ENCODE measurements at places on chromosomes 11 and 22.

- DNase-seq: no peak
Observed at GRCh38 chr11:73902303-73902702, 25.5 kb downstream of the PAAF1 start.

- DNase-seq: peak; percentile 29
Observed at GRCh38 chr11:111422494-111423249, 43.6 kb upstream of the POU2AF1 start.

DNA sequence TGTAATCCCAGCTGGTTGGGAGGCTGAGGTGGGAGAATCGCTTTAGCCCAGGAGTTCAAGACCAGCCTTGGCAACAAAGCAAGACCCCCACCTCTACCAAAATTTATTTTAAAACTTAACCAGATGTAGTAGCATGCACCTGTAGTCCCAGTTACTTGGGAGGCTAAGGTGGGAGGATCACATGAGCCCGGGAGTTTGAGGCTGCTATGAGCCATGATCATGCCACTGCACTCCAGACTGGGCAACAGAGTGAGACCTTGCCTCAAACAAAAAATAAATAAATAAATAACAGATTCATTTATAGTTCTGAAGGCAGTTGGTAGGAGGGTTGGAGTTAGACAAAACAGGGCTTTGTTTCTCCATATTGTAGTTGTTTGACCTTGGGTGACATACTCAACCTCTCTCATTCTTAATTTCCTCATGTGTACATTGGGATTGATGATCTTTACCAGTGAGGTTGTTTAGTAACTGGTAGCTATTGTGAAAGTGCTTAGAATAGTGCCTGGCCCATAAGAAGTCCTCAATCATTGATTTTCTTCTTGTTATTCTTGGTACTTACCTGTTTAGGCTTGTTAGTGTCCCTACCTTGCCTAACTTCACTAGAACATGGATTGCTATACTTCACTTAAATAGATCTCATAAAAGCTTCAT is 79.1 kb downstream of the EMSY start:
- DNase-seq: no peak

DNA sequence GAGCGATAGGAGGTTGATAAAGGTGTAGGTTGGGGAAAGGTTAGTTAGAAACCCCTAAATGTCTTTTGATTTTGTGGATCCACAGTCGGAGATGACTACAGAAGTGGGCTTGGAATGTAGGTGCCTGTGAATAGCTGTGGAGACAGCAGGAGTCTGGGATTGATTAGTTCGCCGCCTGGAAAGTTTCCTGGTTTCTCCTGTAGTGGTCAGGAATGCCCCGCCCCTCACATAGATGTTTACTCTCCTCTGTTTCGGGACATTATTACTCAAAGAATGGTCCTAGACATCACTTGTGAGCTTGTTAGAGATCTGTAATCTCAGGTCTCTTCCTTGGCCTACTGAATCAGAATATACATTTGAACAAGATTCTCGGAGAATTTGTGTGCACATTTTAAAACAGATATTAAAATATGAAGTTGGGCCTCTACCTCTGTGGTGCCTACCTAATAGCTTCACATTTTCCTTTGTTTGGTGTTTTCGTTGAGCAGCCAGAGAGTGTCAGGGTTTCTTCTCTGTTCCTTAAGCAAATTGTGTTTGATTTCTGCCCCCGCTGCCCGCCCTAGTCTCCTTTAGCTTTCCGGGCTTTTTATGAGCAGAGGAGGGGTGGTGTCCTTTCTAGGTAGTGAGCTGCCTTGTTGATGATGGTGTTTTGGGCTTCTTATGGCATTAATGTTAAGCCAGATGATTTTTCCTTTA is 89.4 kb downstream of the PPP6R3 start:
- DNase-seq: no peak

- no peak for DNase-seq
Observed at GRCh38 chr11:16936643-16937042, 77.6 kb downstream of the PLEKHA7 start.

DNA sequence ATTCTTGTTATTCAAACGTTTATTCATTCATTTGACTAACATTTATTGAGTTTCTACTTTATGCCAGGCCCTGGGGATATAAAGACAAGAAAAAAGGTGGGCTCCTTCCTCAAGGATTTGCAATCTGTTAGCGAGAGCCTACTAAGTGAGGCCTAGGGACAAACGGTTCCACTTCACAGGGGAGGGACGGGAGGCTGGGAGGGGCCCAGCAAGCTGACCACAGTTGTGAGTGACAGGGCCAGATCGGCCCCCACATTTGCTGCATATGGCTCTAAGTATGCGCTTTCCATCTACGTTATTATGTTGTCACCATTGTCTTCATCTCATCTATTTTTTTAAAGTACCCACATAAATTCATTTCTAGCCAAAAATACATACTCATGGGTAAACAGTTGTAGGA is 271.1 kb downstream of the BUD13 start:
- no peak for DNase-seq

GRCh38 chr22:19766240-19766510 is 5.6 kb downstream of the TBX1 start:
- no peak for DNase-seq

DNA sequence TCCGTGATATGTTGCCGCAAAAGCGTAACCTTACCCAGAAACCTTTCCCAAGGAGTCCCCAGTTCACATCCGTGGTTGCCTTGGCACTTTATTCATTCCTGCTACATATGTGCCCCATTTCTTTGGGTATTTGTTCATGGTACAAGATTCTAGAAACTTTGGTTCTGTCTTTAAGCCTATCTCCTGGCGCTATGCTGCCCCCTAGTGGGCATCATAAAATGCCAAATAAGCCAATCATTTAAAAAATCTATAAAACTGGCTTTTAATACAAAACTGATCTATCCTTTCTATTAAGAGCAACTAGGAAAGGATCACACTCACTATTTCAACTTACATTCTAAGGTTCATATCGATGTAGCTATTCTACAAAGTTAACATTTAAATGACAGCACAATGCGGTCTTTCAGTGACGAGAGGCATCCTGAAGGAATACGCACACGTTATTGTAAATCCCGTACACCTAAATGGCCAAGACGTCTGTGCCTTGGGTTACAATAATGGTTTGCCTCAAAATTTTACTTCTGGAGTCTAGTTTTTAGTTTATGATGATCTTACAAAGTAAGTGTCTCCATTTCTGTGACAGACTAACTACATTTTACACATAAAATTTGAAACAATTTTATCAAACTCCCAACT is 16.2 kb downstream of the PIWIL3 start:
- DNase-seq: peak; percentile 52

Measured in CD4-positive, alpha-beta T cell treated with Interleukin-17A for 1 hour (primary cell).